ENCODE measurements at places on chromosomes 4 and X. TPM values are rescaled to one million over a fixed set of nuclear protein-coding genes. Genes with fewer than 3 reads are reported as not detected.

TCEANC gene
- 0.86 TPM for total RNA-seq

P2RY8 gene
- not detected for total RNA-seq

TMEM129 gene
- total RNA-seq = 25.1 TPM

CFAP99 gene
- not detected for total RNA-seq

KIF4A gene
- 29.1 TPM for total RNA-seq

IL21 gene
- not detected for total RNA-seq

IL2 gene
- total RNA-seq = not detected

CDS1 gene
- total RNA-seq = 0.66 TPM

IL2RG gene
- not detected for total RNA-seq

GLRA3 gene
- total RNA-seq = not detected

ARL9 gene
- not detected for total RNA-seq

CSAG1 gene
- total RNA-seq = not detected

EVC gene
- total RNA-seq = 7.7 TPM

PDCL2 gene
- not detected for total RNA-seq

TASL gene
- not detected for total RNA-seq

GYG2 gene
- 3.7 TPM for total RNA-seq

GPR50 gene
- 0.25 TPM for total RNA-seq

NCAPG gene
- 22.1 TPM for total RNA-seq

SYTL5 gene
- total RNA-seq = 0.34 TPM

SHISA3 gene
- total RNA-seq = not detected

PAGE5 gene
- not detected for total RNA-seq

CCSER1 gene
- total RNA-seq = not detected

DCX gene
- total RNA-seq = not detected

ZNF630 gene
- total RNA-seq = 0.27 TPM

SPANXN3 gene
- not detected for total RNA-seq
